ENCODE measurements at places on chromosomes 2 and 18.

DNA sequence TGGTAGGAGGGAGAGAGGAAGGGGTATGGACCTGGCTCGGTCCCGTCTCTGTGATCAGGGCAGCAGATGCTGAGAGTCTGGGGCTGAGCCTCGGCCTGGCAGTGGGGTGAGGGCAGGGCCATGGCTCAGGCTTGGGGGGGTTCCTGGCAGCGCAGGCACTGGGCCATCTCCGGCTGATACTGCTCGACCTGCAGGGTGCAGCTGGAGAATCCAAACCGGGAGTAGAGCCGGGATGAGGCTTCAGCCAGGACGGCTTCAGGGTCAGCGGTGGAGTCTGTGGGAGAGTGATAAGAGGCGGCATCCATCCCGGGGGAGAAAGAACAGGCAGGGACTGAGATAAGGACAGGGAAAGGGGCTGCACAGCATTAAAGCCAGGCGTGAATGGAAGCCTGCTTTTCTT is 7.7 kb downstream of the SLC30A3 start:
- DNase-seq: no peak

- no peak for DNase-seq
These were observed 3.3 kb downstream of the SH3BP4 start for GRCh38 chr2:234955091-234955591.

DNA sequence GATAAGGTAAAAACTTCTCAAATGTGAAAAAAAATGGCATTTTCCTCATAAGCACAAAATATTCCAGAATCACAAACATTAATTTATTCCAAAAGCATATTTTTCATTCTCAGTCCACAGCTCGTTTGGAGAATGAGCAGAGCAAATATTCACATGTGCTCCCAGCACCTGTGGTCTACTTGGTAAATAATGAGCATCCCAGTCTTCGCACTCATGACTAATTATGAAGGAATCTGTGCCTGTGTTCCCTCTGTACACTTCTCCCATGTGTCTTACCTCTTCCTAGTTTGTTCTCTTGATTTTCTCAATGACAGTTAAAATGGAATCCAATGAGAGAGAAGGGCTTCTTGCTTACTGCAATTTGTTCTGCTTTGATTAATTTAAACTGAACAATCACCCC is 671.0 kb upstream of the SOX11 start:
- DNase-seq: no peak

GRCh38 chr2:76316691-76317090 is 606.0 kb upstream of the GCFC2 start:
- DNase-seq: no peak
